ENCODE measurements at places on chromosomes 11 and 22.
A peak's percentile ranks its signal among the peaks of the same experiment; 100 is the strongest.

GRCh38 chr11:38226684-38227083 is 1628.6 kb upstream of the RAG2 start:
- DNase-seq: no peak

GRCh38 chr11:1263010-1263409 is 40.1 kb downstream of the MUC5B start:
- no peak for DNase-seq

DNA sequence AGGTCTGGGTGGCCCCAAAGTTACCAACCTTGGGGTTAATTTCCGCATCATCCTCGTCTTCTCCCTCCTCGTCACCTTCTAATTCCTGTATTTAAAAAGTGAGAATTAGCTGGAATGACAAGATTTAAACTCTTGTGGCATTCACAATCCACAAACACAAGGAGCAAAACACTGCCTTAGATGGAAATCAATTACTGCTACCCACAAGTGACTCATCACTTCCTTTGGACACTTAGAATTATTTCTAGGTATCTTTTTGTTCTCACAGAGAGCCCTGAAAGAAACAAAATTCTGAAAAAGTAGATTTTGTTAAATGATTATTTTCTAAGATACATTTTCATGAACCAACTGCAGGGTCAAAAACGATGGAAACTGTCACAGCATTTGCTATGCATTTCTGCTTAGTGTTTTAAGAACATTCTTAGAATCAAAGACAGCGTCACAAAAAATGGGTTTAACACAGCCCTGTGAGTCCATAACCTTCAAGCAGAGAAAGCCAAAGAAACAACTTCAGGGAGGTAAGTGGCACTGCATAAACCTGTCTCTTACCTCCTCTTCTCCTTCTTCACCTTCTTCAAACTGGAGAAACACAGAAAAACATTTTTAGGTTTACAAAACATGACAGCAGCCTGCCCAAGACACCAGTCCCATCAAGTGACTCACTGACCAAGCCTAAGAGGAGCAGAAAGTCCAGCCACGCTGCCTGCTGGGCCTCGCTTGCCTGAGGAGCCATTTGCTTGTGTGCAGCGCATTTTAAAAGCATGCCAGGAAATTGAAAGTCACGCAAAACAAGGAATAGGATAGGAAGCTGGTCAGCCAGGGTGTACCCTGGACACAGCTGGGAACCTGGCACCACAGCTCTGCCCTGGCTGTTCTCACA is 22.3 kb upstream of the PHLDA2 start:
- no peak for DNase-seq

- DNase-seq: no peak
Measured at GRCh38 chr11:82663535-82663934, 70.1 kb downstream of the FAM181B start.

DNA sequence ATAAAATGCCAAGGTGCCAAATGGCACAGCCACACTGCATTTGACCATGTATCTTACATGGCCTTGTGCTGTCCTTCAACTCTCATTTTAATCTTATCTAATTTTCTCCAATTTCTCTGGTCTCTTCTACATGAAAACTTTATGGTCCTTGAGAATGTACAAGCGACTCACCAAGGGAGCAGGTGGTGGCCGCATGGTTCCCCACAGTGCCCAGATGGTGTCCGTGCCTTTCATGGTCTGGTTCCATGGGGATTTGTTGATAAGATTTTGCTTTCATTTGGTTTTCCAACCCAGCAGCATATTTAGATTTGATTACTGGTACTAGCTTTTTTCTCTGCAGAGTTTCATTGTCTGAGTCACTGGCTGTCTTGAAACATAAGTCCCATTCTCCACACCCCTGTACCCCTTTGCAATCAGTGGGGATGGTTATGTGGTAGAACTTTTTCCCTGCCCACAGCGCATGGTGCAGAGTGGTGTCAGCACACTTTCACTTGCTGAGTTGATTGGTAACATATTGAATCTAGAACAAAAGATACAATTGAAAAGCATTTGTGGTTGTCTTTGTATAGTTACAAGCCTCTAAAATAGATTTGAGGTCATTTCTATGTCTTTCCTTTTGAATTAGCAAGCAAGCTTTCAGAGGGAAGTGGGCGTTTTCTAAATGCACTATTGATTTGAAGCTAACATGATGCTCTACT is 24.1 kb downstream of the ZNRF3 start:
- DNase-seq: no peak

DNA sequence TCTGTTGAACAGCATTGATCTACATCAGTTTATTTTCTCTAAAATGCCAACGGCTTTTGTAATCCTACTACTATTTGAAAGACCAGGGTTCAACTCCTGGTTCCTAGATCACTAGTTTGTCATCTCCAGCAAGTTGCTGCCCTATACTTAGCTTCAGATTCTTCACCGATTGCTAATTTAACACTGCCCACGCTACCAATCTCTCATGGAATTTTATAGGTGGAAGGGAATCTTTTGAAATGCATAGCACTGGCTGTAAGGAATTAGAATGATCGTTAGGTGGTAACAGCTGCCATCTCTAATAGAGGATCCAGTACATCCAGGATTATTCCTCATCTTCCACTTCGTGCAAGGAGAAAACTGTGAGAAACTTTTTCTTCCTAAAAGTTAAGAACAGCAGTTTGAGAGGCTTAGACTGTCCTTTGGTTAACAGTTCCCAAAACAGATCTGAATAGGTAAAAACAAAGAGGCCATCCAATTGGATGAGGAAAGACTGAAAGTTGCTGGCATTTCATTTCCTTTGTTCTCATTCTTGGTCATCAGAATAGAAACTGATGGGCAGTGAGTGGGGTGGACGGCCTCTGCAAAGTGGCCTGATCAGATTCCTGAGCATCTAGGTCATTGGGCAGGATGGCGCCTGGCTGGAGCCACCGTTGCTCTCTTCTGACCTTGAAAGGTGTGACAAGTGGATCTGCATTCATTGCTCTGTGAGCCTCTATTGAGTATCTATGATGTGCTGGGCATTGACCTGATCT is 236.3 kb upstream of the SORL1-AS1 start:
- DNase-seq: no peak

- no peak for DNase-seq
Measured at GRCh38 chr22:47996446-47996857, 1234.0 kb downstream of the TBC1D22A start.

DNA sequence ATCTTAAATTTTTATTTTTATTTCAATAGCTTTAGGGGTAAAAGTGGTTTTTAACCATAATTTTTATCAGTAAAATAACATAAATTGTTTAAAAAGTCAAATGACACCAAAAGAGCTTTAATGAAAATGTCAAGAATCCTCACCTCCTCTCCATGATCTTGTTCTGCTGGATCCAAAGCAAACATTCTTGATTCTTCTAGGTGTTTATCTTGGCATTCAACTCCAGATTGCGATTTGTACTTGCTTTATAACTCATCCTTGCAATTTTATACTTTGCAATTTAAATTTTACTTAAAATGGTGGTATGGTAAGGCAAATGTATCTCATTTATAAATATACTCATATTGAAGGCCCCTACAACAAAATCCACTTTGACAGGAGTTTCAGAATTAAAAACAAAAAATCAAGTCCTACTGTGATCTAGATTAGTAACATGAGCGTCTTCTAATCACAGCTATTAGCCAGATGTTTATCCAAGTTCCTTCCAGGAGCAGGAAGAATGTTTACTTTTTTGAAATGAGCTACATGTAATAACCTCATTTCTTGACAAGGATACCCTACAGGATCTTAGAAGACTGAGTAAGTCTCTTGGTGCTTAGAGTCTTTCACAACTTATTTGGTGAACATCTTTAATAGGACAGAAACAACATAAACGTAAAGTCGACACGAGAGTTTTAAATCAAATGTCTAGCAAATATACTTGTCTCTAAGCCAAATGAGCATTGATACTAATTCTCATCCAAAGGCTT is 72.4 kb upstream of the CARD18 start:
- no peak for DNase-seq

GRCh38 chr22:22342697-22343580 is 98.4 kb downstream of the VPREB1 start:
- DNase-seq: no peak

DNA sequence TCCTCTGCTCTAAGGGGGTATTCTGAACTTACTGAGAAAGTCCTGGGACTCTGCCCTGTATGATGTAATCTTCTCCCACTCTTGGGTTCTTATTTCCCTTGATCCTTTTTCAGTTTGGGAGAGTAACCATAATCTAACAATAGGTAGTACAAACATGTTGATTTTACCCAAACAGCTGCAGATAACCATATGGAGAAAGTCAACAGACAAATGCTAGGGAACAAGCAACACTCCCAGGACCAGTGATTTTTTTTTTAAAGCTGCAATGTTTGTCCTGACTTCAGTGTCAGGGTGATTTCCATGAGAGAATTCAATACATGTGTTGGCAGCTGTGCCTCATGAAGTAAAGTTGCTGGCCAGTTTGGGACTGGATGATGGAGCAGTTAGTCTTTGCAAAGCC is 156.5 kb downstream of the FCHSD2 start:
- DNase-seq: no peak

GRCh38 chr11:120224972-120225909 is 14.4 kb downstream of the OAF start:
- DNase-seq: peak; percentile 99

DNA sequence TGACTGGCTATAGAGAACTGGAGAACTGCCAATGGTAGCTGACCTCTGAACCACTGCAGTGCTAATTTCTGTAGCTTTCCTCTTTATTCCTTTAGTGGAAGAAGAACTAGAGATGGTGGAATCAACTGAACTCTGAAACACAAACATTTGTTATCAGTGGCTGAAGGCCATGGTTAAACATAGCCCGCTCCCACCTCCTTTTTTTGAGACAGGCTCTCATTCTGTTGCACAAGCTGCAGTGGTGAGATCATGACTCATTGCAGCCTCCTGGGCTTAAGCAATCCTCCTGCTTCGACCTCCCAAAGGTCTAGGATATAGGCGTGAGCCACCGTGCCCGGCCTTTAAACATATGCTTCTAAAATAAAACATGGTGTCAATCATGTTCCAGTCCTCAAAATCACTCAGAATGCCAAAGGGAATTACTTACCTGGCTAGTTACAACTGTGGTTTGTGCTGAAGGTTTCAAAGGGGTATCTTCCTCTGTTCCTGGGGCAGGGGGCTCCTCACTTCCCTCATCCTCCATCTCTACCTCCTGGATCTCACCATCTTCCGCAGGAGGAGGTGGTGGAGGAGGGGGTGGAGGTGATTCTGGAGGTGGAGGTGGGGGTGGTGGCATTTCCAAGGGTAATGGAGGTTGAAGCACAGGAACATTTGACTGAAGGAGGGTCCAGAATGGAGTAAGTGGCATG is 9.0 kb upstream of the AGBL2 start:
- DNase-seq: no peak

GRCh38 chr11:130614591-130614990 is 166.1 kb downstream of the ADAMTS15 start:
- DNase-seq: no peak

GRCh38 chr22:37747080-37747714 is 50.3 kb downstream of the TRIOBP start:
- no peak for DNase-seq

DNA sequence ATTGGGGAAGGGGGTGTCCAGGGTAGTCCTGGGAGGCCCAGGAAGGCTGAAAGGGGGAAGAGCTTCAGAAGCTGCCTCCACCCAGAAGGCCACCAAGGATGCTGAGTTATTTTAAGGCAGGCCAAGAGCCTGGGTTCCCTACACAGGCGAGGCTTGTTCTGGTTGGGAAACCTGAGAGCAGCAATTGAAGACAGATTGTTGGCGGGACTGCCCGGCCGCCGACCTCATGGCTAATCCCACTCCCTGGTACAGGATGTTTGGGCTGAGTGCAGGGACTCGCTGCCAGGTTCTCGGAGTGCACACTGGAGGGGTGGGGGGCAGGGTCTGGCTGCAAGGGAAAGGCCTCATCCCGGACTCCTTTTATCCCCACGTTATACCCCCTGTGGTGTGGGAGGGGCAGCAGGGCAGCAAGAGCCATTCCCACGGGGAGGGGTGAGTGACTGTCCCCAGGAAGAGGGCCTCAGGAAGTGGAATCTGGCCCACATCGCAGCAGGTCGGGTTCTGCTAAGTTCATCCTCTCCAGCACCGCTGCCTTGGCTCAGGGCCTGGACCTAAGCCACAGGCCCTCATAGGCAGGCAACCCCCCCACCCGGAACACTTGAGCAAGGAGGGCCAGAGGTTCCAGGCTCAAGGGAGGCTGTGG is 43.6 kb upstream of the PRR5 start:
- DNase-seq: no peak

DNA sequence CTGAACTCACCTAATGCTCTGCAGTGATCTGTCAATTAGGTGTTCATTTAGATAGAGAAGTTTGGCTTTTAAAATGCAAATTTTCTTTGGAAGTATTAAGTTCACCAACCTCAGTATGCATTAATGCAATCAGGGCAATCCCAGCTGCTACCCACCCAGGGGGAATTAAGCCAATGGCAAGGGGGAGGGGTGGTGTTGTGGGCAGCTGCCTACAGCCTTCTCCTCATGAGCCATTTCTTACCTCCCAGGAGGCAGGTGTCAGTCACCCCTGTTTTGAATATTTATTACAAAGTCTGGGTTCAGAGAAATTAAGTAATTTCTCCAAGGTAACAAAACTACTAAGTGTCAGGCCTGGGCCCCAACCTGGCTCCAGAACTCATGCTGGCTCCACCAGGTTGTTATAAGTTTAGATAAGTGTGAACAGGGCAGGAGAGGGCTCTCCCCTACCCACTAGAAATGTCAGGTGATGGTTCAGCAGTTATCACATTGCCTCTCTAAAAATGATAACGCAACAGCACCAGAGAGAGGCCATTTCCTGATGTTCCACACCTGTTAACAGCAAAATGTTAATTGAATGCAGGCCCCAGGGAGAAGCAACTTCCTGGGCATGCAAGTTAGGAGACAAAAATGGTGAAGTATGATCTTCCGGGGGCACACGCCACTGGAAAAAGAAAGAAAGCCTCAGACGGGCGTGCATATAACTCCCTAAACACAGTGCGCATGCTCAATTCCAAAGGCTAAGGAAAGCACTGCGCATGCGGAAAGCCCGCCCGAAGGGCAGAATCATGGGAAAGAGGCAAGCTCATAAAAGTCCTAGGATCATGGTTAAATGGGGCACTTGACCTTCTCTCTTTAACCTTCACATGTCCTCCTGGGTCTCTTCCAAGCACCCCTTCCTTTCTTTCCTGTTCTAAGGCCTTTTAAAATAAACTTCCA is 35.4 kb upstream of the GNAZ start:
- DNase-seq: no peak

DNA sequence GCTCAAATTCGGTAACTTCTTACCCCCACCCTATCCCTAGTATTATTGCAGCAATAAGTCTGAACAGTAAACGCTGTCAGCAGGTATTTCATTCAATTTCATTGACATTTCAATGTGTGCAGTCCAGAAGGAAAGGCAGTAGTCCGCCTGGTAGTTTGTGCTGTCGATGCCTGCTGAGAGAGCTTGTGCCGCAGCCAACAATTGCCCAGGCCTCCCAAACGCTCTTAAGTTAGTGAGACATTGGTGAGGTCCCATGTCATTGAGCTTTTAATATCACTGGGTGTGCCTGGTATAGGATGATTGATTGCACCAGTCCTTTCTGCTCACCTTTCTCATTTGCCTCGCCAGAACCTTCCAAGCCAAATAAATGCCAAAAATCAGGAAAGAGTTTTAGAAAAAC is 28.1 kb downstream of the ALKBH3 start:
- no peak for DNase-seq

GRCh38 chr11:73335204-73335923 is 27.3 kb downstream of the ARHGEF17 start:
- peak; percentile 35 for DNase-seq

GRCh38 chr11:114017723-114018122 is 41.8 kb upstream of the ZBTB16 start:
- no peak for DNase-seq

GRCh38 chr11:83034673-83035014 is 37.1 kb downstream of the RAB30 start:
- no peak for DNase-seq

- DNase-seq: no peak
Measured at GRCh38 chr11:100939571-100939970, 190.0 kb downstream of the PGR start.

GRCh38 chr11:75768909-75769771 is 562 bp downstream of the DGAT2 start:
- DNase-seq: no peak

Data from GF-D8 (cell line).